ENCODE measurements at places on chromosomes 7 and 10.

DNA sequence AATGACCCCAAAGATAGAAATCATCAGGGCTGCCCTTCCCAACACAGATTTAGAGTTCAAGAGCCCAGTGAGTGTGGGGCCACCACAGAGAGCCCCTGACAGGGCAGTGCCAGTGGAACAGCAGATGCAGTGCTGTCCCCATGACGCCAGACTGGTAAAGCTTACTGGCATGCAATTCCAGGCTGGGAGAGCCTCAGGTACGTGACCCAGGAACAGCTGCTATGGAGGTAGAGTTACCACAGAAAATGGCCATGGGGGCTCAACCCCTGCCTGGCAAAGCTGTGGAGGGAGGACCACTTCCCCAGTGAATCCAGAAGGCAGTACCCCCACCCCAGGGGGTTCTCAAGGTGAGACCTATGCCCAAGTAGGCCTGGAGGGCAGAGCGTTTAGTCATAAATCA is 228.5 kb downstream of the POLR1F start:
- DNase-seq: no peak

- DNase-seq: peak; percentile 37
Observed at GRCh38 chr7:135179321-135179925, 8.9 kb upstream of the CYREN start.

- no peak for DNase-seq
Observed at GRCh38 chr10:76319661-76320060, 888.2 kb downstream of the LRMDA start.

GRCh38 chr10:90195288-90195840 is 494.0 kb downstream of the KIF20B start:
- no peak for DNase-seq

- no peak for DNase-seq
Observed at GRCh38 chr7:74482629-74483401, 29.1 kb downstream of the GTF2IRD1 start.

DNA sequence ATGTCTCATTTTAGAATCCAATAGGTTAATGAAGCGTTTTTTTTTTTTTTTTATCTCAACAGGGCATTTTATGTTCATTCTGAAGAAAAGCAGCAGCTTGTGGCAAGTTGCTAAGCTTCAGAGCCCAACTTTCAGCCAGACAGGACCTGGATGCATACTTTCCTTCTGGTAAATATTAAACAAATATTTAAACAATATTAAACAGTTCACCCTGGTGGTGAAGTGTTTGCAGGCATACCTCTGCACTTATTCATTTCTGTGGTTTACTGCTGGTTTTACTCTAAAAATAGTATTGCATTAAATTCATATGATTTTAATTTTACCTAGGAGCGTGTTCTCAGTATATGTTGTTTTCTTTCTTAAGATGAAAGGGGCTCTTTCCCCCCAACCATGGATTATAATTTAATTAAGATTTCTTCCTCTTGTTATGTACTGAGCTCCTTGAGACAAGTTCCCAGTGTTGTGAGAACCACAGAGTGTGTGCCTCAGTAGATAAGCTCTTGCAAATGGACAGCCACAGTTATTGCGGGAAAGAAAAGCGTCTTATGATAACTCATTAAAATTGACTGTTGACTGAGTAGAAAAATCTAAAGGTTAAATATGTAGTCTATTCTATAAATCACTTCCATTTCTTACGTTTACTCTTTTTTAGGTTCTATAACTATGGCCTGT is 155.8 kb downstream of the MALRD1 start:
- no peak for DNase-seq

- DNase-seq: no peak
Observed at GRCh38 chr10:44982496-44982895, 3.9 kb upstream of the DEPP1 start.

DNA sequence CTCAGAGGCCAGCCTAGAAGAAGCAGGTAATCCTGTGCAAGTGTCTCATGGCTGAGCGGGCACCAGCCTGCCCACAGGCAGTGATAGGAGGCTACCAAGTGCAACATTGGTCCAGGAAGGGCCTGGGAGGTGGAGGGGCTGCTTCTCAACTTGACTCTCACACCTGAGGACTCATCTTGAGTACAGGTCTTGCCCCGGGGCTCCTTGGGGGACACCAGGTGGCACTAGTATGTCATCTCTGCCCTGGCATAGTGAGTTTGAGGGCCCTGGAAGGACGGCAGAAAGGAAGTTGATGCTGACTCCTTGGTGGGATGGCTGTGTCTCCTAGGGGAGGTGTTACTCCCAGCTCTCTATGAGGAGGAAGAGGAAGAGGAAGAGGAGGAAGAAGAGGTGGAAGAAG is 2.3 kb downstream of the CCDC136 start:
- DNase-seq: no peak

GRCh38 chr10:123797813-123798212 is 93.8 kb downstream of the CPXM2 start:
- no peak for DNase-seq

DNA sequence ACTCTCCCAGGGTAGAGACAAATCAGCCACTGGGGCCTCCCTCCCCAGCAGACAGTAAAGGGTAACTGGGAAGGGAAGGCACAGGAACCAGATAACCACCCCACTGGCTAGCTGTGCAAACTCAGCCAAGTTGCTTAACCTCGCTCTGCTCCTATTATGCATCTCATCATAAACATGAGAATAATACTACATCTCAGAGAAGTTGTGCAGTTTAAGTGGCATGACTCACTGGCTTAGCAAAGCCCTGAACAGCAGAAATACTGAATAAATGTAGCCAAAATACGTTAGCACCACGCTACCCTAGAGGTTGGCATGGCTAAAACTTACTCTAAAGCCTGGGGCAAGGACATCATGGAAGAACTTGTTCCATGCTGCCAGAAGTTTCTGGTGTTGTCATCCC is 128.1 kb upstream of the ANK3 start:
- DNase-seq: no peak

GRCh38 chr7:98178321-98178720 is 32.9 kb upstream of the BHLHA15 start:
- no peak for DNase-seq

DNA sequence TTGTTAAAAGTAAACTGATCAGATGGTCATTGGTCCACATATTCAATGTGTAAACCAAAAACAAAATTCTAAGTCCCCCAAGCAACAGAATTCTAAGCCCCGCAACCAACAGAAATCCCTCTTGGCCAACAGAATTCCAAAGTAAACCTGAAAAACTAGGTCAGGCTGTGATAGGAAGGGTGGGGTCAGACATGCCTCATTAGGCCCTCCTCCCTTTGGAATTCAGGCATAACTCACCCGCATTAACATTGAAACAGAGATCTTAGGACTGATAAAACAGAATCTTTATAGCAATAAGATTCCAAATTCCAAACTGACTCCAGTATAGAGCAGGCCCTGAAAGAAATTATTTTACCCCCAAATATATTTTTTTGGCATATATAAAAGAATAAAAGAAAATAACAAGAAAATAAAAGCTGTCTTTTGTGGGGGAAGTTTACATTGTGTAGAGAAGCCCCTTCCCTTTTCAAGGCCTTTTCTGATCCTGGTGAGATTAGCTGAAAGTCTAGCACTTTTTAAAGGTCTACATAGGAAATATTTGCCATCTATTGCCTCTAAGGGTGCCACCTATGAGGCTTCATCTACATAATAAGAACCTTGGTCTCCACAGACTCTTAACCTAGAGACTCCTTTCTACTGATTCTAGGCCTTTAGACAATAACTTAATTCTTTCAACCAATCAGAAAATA is 30.5 kb downstream of the GNAT3 start:
- DNase-seq: no peak

GRCh38 chr10:113497198-113497597 is 55.7 kb upstream of the HABP2 start:
- DNase-seq: no peak

- no peak for DNase-seq
Observed at GRCh38 chr10:71711052-71711623, 8.4 kb downstream of the C10orf105 start.

DNA sequence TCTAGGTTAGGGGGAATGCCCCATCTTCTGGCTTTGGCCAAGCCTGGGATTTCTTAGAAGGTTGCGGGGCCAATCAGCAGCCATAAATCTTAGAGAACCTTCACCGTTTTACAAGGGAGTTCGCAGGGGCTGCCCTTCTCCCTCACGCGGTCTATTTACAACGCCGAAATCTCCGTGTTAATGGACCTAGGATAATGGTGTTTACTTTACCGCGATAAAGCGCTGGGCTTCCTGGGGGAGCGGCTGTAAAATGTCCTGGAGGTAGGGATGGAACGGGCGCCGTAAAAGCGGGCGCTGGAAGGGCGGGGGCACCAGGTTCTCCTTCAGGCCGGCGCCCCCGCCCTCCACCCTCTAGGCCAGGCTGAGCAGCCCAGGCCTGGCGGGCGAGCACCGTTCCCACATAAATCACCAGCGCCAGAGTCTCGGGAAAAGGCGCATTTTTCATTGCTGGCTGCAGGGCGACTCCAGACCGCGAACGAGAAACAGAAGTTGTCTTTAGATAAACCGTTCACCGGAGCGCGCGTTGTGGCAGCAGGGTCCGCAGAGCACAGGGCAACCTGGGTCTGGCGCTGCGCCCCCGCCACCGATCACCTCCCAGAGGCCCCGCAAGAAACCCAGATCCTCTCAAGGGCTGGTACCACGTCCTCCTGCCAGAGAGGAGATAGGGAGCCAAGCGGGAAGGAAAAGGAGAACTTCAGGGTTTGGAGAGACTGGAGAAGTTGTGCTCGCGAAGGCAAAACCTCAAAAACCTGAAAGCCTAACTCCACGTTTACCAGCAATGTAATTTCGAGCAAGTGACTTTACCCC is 12.5 kb upstream of the NKX2-3 start:
- no peak for DNase-seq

DNA sequence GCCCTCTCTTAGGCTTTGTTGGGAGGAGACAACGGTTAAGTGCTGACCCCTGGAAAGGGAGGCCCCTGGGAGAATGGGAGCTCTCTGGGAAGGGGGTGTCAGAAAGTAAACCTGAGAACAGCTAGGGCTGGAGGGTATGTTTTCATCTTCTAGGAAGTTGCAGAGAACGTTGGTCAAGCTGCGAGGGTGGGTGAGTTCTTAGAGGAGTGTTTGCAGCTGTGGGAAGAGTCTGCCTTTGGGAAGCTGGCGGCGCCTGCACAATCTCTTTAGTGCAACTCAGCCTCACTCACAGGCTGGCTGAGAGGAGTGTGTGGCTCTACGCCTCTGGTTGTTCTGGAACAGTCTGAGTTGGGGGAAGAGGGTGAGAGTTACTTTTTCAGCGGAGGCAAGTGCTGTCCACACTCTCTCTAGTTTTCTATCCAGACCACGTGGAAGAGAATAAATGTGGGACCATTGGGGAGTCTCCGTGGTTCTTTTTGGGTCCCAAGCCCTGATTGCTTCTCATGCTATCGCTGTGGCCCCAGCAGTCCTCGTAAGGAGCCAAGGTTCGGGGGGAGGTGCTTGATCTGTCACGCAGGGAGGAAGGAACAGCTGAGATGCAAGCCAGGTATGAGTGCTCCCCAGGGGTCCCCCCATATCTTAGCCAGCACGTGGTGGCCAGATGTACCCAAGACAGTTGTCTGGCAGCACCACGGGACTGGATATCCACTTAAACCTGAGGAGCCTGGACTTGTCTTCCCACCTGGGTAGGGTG is 237.2 kb downstream of the BUB3 start:
- DNase-seq: no peak

- no peak for DNase-seq
Observed at GRCh38 chr10:114498413-114499111, 94.3 kb upstream of the AFAP1L2 start.

GRCh38 chr7:117347962-117348672 is 25.3 kb upstream of the WNT2 start:
- DNase-seq: no peak

DNA sequence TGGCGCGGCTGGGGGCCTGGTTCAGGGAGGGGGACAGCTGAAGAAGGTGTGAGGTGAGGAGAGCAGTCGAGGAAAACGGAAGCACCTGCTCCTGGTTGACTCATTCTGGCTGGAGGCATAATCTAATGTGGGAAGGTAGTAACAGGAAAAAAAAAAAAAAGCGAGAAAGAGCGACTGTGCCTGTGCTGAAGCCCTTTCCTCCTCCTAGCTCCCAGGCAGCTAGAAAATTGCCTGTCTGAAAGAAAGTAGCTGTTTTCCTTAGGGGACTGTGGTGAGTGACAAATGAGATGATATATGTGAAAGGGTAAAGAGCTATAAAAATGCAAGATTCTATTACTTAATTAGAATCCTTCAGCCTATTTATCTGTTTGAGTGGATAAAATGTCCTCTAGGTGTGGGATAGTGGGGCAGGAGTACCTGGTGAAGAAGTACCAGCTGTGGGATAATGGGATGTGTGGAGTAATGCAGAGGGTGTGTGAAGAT is 4.9 kb upstream of the MEST start:
- no peak for DNase-seq

DNA sequence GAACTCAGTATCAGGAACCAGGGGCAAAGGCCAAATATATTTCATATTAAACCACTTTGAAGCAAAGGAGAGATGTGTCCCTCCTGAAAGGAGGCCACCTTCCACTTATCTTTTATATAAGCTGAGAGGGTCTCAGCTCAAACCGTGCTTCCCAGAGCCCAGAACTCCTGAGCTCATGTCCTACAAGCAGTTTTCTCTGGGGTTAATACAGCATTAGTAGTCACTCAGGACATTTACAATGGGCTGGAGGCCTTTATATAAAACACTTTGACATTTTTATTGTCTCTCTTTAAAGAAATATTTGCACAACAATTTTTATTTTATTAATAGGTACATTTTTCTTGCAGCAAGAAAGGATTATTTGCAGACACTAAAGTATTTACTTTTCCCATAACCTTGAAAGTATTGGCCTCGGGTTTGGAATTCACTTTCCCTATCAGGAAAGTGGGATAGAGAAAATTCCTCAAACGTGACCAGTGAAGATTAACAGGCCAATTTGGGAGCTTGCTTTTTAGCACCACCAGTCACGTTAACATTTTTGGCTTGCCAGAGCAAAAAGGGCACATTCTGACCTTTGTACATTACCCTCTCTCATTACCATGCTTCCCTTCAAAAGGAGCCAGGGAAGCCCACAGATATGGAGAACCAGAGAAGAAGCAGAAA is 464.9 kb upstream of the NRP1 start:
- no peak for DNase-seq

GRCh38 chr7:11343136-11343535 is 369.5 kb downstream of the PHF14 start:
- DNase-seq: no peak

GRCh38 chr10:111148440-111148839 is 71.6 kb downstream of the ADRA2A start:
- no peak for DNase-seq

DNA sequence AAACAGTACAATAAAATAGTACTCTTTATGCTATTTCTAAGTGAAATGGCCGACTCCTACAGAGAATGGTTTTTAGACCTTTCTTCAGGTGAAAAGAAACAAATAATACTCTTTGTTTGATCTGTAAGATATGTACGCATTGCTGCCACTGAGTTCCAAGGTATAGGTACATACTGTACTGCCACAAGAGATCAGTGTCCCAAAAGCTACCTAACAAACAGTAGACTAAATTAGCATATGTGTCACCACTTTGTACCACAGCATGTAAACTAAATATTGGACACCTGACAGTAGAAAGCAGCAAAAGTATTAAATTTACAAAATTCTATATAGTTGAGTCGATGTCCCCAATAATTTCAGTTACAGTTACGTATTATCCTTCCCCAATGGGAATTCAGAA is 14.4 kb downstream of the MTPN start:
- DNase-seq: no peak

GRCh38 chr7:157483971-157484410 is 147.2 kb downstream of the DNAJB6 start:
- DNase-seq: no peak

- no peak for DNase-seq
Observed at GRCh38 chr7:96076350-96076707, 245.6 kb downstream of the SLC25A13 start.

- no peak for DNase-seq
Observed at GRCh38 chr7:135481598-135481979, 28.3 kb downstream of the CNOT4 start.

Data from suprapubic skin (tissue), 4 donors.